ENCODE measurements at places on chromosomes 13 and 19.

- DNase-seq, result no peak
Measured at GRCh38 chr19:8044018-8044417, 8.5 kb upstream of the CCL25 start.

DNA sequence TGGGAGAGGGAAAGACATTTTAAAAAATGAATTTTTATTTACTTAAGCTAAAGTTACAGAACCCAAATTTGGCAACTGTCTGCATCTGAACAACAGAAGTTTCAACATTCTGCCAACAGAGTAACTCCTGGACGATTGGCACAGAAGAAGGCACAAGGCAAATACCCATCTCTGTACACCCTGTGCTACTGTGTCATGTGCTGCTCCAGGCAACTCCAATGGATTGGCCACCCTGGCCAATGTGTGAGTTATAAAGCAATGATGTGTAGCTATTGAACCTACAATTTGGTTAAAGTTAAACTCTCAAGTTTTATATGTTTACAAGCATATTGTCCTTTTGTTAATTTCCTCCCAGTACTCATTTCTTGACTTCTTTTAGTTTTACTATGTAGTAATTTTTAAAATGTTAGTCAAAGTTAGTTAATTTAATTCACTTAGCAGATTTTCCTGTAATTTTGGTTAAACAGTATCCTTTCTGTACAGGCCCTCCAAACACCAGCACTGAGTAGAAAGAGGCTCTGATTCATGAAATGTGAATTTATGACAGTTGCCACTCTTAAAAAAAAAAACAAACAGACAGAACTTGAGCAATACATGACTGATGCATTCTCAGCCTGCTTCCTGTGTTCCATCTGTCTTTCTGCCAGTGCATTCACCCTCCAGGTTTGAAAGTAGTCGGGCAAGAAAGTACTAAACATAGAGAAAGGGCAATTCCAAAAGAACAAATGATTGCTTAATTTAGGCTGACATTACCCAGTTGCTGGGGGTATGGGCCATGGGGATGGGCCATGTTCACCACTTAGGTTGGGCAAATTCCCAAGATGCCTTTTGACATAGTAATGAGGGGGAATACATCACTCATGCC is 5.9 kb downstream of the STARD13 start:
- DNase-seq, result no peak

- no peak for DNase-seq
Measured at GRCh38 chr19:11452620-11453310, 17.3 kb downstream of the PRKCSH start.

DNA sequence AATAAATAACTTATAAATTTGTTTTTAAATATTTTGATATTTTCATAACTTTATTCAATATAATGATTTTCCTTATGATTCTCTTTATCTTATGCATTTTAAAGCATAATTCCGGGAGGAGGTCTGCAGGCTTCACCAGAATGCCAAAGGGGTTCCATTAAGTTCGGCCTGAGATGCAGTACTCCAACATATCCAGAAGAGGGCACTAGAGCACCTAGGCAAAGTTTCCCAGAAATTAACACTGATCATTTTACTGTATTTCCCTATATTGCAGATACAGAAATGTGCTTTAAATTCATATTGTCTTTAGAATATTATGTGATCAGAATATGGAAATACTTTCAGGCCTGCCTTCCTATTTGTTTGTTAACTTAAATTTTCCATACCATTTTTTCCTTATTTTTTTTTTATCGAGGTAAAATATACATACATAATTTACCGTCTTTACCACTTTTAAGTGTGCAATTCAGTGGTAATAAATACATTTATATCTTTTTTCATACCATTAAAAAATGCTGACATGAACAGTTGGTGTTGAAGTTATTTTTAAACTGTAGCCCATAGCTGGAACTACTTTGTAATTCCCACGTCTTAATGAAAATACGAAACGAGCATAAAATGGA is 58.9 kb upstream of the TM9SF2 start:
- peak; percentile 78 for DNase-seq

DNA sequence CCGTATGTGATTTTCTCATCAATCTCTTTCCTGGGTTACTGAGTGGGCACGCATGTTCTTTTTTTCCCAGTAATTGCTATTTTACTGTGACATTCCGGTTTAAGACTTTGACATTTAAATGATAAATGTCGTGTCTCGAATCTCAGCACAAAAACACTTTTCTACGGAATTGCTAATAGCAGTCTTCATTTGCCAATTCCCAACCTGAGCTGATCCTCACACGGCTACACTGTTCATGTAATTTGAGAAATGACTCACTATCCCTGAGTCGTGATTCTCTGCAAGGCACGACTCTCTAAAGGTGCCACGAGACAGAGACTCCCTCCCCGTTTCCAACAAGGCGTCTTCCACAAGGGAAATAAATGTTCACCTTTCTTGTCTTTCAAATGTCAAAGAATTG is 88.7 kb upstream of the USP29 start:
- no peak for DNase-seq

DNA sequence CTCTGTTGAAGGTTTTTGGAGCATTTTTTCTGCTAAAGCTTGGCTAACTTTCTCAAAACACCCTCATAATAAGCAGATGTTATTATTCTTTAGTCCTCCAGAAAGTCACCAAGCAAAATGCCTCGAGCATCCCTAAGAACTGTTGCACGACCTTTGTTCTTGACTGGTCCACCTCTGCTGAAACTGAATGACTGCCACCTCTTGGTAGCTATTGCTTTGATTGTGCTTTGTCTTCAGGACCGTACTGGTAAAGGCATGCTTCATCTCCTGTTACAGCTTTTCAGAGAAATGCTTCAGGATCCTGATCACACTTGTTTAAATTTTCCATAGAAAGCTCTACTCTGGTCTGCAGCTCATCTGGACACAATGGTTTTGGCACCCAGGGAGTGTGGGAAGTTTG is 254.8 kb downstream of the DCT start:
- no peak for DNase-seq

GRCh38 chr13:47673009-47673850 is 327.8 kb downstream of the SUCLA2 start:
- DNase-seq, result no peak

DNA sequence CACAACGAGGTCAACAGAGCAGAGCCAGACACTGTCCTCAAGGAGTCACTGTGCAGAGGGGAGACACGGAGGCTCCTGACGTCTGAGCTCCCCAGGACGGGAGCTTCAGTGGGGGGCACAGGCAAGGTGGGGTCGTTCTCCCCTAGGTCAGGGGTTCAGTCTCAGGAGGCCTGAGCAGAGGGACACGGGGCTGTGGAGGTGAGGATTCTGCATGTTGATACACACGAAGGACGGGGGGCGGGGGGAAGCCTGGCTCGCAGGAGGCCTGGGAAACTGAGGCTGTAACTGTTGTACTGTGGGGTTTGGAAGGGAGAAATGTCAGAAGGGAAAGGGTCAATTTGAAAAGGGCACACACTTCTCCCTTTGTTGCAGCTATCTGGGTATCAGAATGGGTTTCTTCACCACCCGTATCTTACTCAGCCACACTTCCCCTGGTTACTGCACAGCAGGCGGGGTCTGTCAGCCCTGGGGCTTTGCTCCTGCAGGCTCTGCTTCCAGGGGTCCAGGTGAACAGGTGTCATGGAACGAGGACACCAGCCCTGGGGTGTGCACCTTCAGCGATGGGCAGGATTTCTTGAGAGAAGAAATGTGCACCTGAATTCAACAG is 748 bp upstream of the SIGLEC8 start:
- no peak for DNase-seq

DNA sequence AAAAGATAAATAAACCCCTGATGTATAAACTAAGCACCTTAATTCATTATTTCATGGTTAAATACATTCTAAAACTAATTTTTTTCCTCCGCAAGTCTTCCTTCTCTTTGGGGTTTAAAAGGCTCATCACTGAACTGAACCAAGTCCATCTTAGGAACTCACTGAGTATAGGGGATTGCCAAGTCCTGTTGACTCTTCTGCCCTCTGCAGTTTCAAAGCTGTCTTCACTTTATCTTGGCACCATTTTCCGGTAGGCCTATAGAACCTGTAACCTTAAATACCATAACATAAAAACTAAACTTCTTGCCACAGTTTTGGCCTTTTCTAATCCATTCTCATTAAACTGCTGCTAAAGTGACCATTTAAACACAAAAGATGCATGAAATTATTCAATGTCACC is 66.5 kb upstream of the USPL1 start:
- no peak for DNase-seq

GRCh38 chr19:30446850-30447552 is 74.8 kb downstream of the ZNF536 start:
- DNase-seq, result no peak

DNA sequence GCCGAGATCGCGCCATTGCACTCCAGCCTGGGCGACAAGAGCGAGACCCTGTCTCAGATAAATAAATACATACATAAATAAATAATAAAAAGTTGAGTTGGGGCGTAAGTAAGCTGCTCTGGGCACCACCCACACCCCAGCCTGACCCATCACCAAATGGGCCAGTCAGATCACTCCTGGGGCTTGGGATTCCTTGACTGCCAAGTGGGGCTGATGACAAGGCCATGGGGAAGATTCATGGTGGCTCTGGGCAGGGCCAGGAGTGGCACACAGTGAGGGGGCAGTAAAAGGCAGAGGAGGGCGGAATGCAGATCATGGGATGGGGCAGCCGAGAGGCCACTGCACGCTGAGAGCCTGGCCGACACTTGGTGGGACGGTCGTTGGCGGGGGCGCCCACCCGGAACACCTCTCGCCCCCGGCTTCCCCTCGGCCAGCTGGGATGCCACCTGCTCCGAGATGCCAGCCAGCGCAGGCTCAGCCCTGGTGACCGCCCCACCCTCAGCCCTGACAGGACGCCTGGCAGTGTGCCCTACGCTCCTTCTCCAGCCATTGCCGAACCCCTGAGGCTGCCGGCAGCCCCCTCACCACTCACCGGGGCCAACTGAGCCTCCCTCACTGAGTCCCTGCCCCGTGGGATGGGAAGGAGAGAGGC is 10.9 kb downstream of the ZNF653 start:
- DNase-seq, result no peak

- no peak for DNase-seq
Measured at GRCh38 chr13:45811891-45812694, 39.5 kb downstream of the SIAH3 start.

- DNase-seq, result no peak
Measured at GRCh38 chr13:59880468-59880867, 283.3 kb downstream of the DIAPH3 start.

DNA sequence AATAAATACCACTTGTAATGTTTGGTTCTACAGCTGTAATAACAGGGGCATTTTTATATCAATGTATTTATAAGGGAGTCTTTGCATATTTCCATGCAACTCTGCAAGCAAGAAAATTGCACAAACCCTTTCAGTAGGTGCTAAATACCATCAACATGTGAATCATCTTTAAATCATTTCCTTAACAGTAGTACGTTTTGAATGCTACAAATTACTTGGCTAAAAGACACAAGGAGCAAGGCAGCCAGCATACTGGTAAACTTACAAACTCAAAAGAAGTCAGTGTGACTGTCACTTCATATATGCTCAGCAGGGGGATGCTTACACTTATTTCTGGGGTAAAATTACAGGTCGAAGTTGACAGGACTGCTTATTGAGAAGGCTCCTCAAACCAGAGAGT is 402.4 kb downstream of the EFNB2 start:
- DNase-seq, result no peak

DNA sequence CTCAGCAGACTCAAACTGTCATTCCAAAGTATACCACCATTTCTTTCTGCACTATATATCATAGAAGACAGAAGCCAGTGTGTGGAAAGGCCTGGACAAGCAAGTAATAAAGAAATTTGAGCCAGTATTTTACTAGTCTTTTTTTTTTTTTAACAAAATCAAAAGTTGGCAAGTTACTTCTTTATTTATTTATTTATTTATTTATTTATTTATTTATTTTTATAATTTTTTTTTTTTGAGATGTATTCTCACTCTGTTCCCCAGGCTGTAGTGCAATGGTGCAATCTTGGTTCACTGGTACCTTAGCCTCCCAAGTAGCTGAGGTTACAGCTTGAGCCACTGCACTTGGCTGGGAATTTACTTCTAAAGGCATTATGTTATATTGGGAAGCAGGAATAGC is 25.3 kb downstream of the ZNF493 start:
- no peak for DNase-seq

GRCh38 chr19:35643255-35644205 is 2.0 kb downstream of the ETV2 start:
- peak; percentile 48 for DNase-seq

- DNase-seq, result no peak
Measured at GRCh38 chr13:30457306-30457891, 8.3 kb downstream of the HMGB1 start.
